ENCODE measurements at places on chromosomes 1 and 21. TPM values are rescaled to one million over a fixed set of nuclear protein-coding genes. Genes with fewer than 3 reads are reported as not detected.

The UBXN10 gene
- not detected for total RNA-seq

The LRRC39 gene
- total RNA-seq, result 0.60 TPM

DNA sequence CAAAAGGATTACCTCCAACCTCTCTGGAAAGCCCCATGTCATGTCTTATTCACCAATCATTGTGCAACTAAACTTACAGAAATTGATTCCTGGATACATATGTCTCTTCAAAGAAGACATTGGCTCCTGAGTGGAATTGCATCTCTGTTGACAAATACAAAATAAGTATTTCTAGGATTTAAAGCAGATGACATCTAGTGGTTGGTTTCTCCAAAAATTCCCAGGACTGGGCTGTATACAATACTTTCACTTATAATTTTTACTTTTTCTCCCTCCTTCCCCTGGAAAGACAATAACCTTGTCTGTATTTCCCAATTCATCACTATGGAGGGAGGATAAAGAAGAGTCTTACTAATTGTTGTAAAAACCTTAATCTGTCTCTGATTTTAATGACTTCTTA is 1347.4 kb downstream of the NCAM2 start:
- no peak for DNase-seq

- no peak for DNase-seq
These were observed 1.8 kb downstream of the PIK3R3 start for GRCh38 chr1:46130606-46131005.

The CLDN17 gene
- total RNA-seq, result not detected

The SETD4 gene
- 16.4 TPM for total RNA-seq

The VWA5B1 gene
- total RNA-seq, result not detected

GRCh38 chr21:30818837-30819610 is 6.0 kb upstream of the KRTAP8-1 start:
- DNase-seq, result no peak

The EPS8L3 gene
- not detected for total RNA-seq

GRCh38 chr1:1430114-1430982 is 5.1 kb upstream of the VWA1 start:
- DNase-seq, result peak; percentile 87

- no peak for DNase-seq
These were observed 979 bp downstream of the RASSF5 start for GRCh38 chr1:206508130-206508889.

The ARHGEF16 gene
- 3.2 TPM for total RNA-seq

The ITPKB gene
- 30.0 TPM for total RNA-seq

The PM20D1 gene
- not detected for total RNA-seq

The PTPN14 gene
- total RNA-seq, result 142 TPM

DNA sequence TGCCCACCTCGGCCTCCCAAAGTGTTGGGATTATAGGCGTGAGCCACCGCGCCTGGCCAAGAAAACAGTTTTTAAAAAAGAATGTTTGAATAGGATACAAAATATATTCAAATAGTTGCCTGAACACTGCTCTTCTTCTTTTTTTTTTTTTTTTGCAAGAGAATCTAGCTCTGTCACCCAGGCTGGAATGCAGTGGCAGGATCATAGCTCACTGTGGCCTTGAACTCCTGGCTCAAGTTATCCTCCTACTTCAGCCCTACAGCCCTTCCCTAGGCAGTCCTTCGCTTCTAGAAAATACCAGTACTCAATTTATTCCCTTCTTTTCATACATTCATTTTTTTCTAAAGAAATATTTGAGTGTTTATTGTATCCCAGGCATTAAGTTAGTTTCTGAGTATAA is 67.9 kb downstream of the OSBPL9 start:
- no peak for DNase-seq

DNA sequence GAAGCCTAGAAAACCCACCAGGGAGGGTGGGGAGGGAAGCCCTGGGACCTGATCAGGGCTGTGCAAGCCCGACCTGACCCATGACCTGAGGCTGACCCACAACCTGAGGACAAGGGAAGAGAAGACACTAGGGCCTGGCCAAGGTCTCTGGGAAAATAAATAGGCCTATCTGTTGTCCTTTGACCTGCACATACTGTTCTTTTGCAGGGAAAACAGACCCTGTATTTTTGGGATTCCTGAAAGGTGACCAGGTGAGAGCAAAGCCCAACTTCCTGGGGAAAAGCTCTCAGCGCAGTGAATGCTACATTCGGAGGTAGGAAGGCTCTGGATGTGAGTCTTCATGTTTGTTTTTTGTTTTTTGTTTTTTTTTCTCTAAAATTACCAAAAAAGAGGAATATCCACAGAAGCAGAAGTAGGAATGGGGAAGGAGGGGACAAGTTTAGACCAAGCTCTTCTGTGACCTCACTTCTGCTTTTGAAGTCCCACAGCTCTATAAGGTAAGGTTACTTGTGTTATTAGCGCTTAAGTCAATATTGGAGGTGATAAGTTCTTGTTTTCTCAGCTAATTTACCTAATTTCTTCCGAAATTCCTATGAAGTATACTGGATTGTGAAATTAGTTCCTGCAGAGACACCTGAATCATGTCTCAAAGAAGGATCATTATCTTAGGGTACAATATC is 26.2 kb upstream of the LYST start:
- DNase-seq, result no peak

DNA sequence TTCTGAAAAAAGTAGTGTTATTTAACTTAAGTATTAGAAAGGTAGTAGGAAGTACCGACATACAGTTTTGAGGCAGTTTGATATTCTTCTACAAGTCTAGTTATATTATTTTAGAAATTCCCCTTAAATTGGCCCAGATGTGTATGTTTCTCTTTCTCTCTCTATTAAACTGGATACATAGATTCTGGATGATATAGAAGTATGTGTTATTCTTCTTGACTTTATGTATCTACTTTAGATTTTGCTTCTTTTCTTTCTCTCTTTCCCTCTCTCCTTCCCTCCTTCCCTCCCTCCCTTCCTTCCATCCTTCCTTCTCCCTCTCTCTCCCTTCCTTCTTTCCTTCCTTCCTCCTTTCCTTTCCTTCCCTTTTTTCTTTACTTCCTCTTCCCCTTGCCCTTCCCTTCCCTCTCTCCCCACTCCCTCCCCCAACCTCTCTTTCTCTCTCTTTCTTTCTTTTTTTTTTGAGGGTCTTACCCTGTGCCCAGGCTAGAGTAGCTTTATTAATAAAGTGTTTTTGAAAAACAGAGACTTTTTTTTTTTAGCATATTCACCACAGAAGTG is 124.3 kb downstream of the OSBPL9 start:
- no peak for DNase-seq

The TMEM200B gene
- 22.5 TPM for total RNA-seq

GRCh38 chr1:222310836-222311235 is 237.1 kb downstream of the HHIPL2 start:
- DNase-seq, result no peak

The GBP4 gene
- total RNA-seq, result not detected

The TSPAN1 gene
- 0.68 TPM for total RNA-seq

- peak; percentile 54 for DNase-seq
These were observed 31.5 kb upstream of the LRP8 start for GRCh38 chr1:53359225-53359933.

DNA sequence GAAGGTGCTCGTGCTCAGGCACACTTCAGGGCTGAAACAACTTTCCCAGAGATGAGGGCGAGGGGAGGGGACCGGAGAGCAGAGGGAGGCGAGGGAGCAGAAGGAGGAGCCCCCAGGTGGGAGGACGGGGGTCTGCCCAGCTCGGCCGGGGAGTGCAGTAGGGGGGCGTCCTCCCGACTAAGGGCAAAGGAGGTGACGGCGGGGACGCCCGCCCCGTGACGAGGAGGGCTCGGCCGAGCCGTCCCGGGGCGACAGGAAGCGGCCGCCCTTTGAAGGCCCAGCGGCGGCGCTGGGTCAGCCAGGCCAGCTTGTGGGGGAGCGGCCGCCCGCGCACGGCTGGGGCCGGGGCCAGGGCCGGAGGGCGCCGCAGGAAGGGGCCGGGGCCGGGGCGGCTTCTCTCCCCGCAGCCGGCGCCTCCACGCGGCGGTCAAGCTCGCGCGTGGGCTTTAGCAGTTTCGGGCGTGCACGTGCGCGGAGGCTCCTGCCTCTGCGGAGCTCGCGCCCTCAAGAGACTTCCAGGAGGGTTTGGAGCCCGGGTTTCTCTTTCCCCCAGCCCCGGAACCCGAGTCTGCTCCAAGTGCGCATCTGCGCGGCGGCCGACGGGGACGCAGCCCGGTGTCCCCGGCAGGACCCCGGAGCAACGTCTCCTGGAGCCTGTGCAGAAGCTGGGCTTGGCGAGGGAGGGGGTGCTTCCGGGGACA is 100.8 kb upstream of the SLC45A1 start:
- DNase-seq, result no peak

GRCh38 chr21:38709876-38710275 is 95.9 kb upstream of the ETS2 start:
- DNase-seq, result no peak

- no peak for DNase-seq
These were observed 99.6 kb upstream of the CACNA1E start for GRCh38 chr1:181383695-181384094.

GRCh38 chr21:28883931-28884330 is 108.7 kb downstream of the LTN1 start:
- DNase-seq, result no peak

DNA sequence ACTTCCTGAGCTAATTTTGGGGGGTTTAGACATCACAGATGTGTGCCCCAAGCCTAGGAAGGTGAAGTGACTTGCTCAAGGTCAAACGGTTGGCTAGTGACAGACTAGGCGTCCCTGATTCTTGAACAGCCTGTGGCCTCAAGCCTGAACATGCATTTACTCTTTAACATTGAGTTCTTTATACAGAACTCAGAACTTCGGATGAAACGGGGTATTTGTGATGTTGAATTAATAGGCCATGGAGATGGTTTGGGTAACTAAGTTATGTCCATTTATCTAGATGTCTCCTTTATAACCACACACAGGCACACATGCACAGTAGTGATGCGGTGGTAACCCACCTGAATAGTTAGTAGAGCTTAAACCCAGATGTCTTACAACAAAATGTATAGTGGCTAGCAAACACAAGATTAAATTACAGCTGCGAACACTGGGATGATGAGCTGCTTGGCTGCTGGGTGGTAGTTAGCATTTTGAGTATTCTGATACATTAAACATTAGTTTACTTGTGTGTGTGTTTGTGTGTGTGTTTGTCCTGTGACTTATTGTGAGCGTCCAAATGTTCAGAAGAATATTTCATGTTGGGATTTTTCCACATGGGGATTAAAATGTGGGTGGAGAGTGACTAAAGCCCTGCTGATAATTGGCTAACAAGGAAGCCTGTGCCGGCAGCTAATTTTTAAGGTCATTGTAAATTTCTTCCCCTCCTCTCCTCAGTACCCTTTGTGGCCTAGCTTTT is 2.3 kb downstream of the ATP1A1 start:
- no peak for DNase-seq

The WNT3A gene
- not detected for total RNA-seq

The GNAT2 gene
- total RNA-seq, result not detected

GRCh38 chr1:172870901-172871606 is 179.7 kb downstream of the TNFSF18 start:
- no peak for DNase-seq

Measured in osteocyte (in vitro differentiated cells).